Ureter (tissue), 1 donor: ENCODE measurements at places on chromosomes 4 and X. TPM values are rescaled to one million over a fixed set of nuclear protein-coding genes. Genes with fewer than 3 reads are reported as not detected.

RAB41 gene
- total RNA-seq = not detected

PALLD gene
- 239 TPM for total RNA-seq

LNX1 gene
- total RNA-seq = 26.7 TPM

CASP3 gene
- total RNA-seq = 17.4 TPM

ENOPH1 gene
- 27.5 TPM for total RNA-seq
